SK-N-SH (cell line): ENCODE measurements at places on chromosomes 7 and 10.

- no peaks in the 10 kb centered on the region for H3K27me3 ChIP-seq
- no peaks in the 10 kb centered on the region for H3K36me3 ChIP-seq
- no peak overlapping the region for H3K4me3 ChIP-seq
- DNase-seq, result no peak
Measured at GRCh38 chr10:23291551-23292334, 52.9 kb downstream of the C10orf67 start.

- no peak overlapping the region for H3K27ac ChIP-seq
- H3K36me3 ChIP-seq, result no peaks in the 10 kb centered on the region
- no peak for DNase-seq
- no peaks in the 10 kb centered on the region for H3K27me3 ChIP-seq
- peaks cover 5% of the 10 kb centered on the region; the same call in 1 of the 2 replicates for H3K4me1 ChIP-seq
Measured at GRCh38 chr7:47609803-47610452, 28.0 kb upstream of the TNS3 start.

- no peak overlapping the region for H3K27ac ChIP-seq
- no peaks in the 10 kb centered on the region for H3K36me3 ChIP-seq
- H3K4me3 ChIP-seq, result no peak overlapping the region
- H3K4me1 ChIP-seq, result no peaks in the 10 kb centered on the region
Measured at GRCh38 chr7:156979007-156979606, 29.6 kb downstream of the NOM1 start.

GRCh38 chr7:118311121-118311836 is 86.8 kb downstream of the ANKRD7 start:
- no peaks in the 10 kb centered on the region for H3K36me3 ChIP-seq
- no peak for DNase-seq
- no peak overlapping the region for H3K27ac ChIP-seq
- H3K4me1 ChIP-seq, result no peaks in the 10 kb centered on the region; the same call in 1 of the 2 replicates

DNA sequence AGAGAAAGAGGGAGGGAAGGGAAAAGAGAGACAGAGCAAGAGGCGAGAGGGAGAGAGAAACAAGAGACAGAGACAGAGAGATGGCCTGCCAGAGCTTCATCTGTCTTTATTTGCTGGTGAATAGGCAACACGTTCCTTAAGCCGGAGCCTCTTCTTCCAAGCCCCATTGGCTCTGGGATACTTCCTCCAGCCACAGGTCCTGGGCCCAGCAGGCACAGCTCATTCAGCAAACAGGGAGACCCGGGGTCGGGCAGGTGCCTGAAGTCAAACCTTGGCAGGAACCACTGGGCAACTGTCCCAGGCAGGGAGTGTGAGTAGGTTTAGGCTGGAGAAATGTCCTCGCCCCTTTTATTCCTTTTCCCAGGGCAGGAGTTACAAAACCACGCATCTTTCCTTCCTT is 68.2 kb downstream of the MYL10 start:
- no peaks in the 10 kb centered on the region for H3K36me3 ChIP-seq
- no peak overlapping the region for H3K27ac ChIP-seq
- DNase-seq, result no peak
- H3K4me3 ChIP-seq, result no peak overlapping the region
- H3K4me1 ChIP-seq, result no peaks in the 10 kb centered on the region

DNA sequence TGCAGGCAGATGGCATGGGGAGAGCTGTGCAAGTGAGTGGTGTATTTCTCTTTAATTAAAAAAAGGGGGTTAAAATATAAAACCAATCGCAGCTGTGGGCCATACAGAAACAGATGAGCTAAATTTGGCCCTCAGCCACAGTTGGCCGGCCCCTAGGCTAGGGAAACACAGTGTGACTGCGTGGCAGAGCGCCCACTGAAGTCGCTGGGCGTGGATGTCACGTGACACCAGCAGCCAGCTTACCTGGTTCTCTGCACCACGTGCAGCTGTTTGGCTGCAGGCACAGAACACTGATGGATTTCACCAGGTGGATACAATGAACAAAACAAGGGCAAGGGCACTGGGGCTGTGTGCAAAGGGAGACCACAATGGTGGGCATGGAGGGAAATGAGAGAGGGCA is 119.3 kb upstream of the ZNF746 start:
- no peaks in the 10 kb centered on the region for H3K27me3 ChIP-seq
- DNase-seq, result no peak

DNA sequence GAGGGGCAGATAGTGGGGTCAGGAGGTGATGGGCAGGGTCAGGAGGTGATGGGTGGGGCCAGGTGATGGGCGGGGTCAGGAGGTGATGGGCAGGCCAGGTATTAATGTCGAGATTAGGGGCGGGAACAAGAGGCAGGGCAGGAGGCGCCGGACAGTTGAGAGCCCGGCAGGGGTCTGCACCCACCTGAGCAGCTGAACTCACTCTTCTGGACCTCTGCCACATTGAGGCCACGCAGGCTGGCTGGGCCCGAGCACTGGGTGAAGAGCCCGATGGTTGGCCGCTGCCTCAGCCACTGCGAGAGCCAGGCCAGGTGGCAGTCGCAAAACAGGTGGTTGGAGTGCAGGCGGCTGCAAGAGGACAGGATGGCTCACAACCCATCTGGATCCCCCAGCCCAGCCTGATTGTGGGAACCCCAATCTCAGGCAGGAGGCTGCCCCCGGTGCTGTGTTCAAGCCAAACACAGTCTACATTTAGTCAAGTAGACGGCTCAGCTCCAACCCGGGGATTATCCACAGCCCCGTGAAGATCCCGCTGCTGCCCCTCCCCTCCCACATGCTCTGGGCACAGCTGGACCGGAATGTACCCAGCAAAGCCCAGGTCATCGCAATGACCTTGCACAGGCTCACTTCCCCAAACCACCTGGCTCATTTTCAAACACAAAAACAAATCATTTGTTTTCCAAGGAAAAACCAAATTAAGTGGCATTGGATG is 122.3 kb downstream of the SLIT1 start:
- H3K36me3 ChIP-seq, result no peaks in the 10 kb centered on the region
- DNase-seq, result no peak
- H3K27ac ChIP-seq, result no peak overlapping the region
- no peaks in the 10 kb centered on the region for H3K4me1 ChIP-seq
- H3K4me3 ChIP-seq, result no peak overlapping the region
- H3K27me3 ChIP-seq, result no peaks in the 10 kb centered on the region

DNA sequence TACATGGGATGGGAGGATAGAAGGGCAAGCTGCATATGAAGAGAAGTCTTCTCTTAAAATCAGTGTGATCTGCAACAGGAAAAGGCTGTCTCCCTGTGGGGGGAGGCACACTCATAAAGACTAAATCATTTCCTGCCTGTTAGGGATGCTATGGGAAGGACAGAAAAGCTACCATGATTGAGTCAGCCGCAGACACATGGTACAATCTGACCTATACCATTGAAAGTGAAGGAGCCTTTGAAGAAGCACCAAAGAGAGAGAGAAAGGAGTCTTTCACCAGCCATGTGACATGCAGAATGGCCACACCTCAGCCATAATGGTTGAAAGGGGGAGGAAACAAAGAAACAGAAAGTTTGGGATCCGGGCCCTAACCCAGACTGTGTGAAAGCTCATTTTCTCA is 29.1 kb downstream of the NUDCD3 start:
- no peaks in the 10 kb centered on the region for H3K27me3 ChIP-seq
- H3K4me1 ChIP-seq, result peaks cover 2% of the 10 kb centered on the region; the same call in 1 of the 2 replicates
- H3K4me3 ChIP-seq, result no peak overlapping the region
- H3K36me3 ChIP-seq, result peaks cover 28% of the 10 kb centered on the region

DNA sequence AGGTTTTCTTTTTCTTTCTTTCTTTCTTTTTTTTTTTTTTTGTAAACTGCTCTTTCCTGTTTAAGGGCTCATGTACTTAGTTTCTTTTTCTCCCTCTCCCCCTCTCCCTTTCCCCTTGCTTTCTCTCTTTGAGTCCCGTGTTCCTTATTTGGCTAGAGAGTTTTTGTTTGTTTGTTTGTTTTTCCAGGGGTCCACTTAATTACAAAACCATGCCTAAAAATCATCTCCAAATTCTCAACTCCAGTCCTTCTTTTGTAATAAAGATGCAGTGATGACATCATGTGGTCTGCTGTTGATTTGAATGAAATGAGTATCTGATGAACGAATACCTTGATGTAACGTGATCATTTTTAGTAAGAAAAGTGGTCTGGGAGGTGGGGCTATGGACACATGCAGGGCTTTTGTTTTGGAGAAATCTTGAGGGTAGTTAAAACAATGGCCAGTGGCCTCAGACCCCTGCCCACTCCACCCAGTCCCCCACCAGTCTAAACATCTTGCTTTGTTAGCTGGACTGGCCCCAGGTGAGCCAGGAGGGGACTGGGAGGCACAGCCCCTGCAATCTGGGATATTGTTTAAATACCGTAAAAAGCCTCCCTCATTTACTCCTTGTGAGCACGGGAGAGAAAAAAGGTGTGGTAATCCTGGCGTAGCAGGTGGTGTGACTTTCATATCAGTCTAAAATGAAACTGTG is 165.7 kb downstream of the LRMDA start:
- H3K4me1 ChIP-seq, result no peaks in the 10 kb centered on the region; the same call in 1 of the 2 replicates
- no peak for DNase-seq
- no peak overlapping the region for H3K27ac ChIP-seq
- no peaks in the 10 kb centered on the region for H3K36me3 ChIP-seq

- H3K36me3 ChIP-seq, result no peaks in the 10 kb centered on the region
- H3K4me1 ChIP-seq, result peaks cover 5% of the 10 kb centered on the region; the same call in 1 of the 2 replicates
- H3K4me3 ChIP-seq, result no peak overlapping the region
- DNase-seq, result no peak
Measured at GRCh38 chr10:132973903-132974241, 31.5 kb upstream of the CFAP46 start.

GRCh38 chr10:43386981-43387677 is 15.7 kb downstream of the FXYD4 start:
- no peak overlapping the region for H3K27ac ChIP-seq
- peaks cover 4% of the 10 kb centered on the region; the same call in 1 of the 2 replicates for H3K4me1 ChIP-seq
- H3K27me3 ChIP-seq, result no peaks in the 10 kb centered on the region

DNA sequence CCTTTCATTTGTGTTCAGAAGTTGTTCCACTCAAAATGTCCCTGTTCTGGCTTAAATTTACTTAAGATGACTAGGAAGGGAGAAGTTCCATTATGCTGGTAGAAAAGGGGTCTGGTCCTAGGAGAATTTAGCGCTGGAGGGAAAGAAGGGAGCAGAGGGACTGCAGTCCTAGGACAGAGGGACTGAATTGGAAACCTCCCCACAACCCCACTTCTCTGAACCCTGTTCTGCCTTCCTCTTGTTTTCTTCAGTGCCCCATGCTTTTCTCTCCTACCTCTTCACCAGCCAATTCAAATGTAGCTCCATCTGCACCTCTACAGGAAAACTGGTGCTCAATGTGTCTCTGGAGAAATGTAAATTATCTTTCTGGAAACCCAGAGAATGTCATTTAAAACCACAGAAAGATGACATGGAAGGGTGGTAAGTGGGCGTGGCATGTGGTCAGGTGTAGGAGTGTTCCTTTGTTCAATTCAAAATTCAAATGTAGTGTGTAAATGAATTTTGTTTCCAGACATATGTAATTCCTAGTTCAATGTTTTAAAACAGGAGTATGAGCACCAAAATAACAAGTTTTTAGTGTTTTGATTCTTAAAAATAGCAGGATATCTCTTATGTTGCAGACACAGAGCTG is 24.0 kb upstream of the RHOBTB1 start:
- H3K36me3 ChIP-seq, result no peaks in the 10 kb centered on the region
- no peaks in the 10 kb centered on the region for H3K27me3 ChIP-seq
- no peak overlapping the region for H3K27ac ChIP-seq
- DNase-seq, result no peak
- peaks cover 15% of the 10 kb centered on the region for H3K4me1 ChIP-seq

DNA sequence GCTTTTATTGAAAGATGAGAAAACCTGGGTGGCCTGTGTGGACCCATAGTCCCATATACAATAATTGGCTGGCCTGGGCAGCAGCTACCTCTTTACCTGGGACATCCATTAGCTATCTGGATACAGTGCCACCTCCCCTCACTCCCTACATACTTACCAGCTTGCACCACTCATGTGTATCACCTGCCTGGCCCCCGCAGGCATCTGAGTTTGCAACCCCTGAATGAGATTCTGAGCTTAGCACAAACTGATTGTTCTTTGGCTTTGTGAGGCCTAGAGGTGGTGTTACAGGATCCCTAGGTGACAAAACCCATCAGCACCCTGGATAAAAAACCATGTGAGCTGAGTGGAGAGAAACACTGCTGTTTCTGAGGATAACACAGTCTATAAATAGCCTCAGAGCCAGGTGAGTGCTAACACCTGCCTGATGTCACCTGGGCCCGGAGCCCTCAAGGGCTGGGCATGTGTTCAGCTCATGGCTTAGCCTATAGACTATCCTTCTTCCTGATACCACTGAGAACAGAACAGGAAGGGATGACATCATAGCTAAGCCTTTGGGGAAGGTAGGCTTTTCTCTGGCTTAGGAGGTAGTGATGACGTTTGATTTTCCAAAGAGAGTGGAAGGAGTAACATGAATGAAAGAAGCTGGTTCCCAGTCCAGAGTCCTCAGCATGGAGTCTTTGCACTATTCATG is 2.6 kb upstream of the PPIF start:
- peaks cover 9% of the 10 kb centered on the region for H3K36me3 ChIP-seq
- peaks cover 63% of the 10 kb centered on the region for H3K4me1 ChIP-seq
- H3K27me3 ChIP-seq, result no peaks in the 10 kb centered on the region
- no peak overlapping the region for H3K27ac ChIP-seq
- DNase-seq, result no peak
